Stimulated activated CD8-positive, alpha-beta memory T cell treated with anti-CD3 and anti-CD28 coated beads, Interleukin-2, amount 100 ng/mL, for 48 hours (primary cell): ENCODE measurements at places on chromosomes 1 and 21.

- DNase-seq, result no peak
Observed at GRCh38 chr1:227318853-227319607, 738 bp upstream of the CDC42BPA start.

DNA sequence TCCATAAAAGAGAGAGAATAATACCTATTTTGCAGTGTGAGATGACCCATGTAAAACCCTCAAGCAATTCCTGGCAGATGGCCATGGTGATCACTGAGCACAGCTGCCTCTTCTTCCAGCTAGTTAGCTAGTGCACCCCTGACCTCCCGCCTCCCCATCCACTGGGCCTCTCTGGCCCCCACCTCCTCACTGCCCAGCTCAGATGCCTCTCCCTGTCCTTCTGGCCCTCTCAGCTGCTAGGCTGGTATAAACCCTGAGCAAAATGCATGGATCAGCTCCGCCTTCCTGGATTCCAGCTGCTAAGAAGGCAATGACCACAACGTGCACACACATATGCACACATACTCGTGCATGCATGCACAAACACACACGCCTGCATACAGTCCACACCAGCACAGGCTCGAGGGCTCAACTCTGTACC is 117.2 kb downstream of the DMRTB1 start:
- DNase-seq, result no peak

GRCh38 chr1:230012741-230013140 is 54.3 kb upstream of the GALNT2 start:
- no peak for DNase-seq

DNA sequence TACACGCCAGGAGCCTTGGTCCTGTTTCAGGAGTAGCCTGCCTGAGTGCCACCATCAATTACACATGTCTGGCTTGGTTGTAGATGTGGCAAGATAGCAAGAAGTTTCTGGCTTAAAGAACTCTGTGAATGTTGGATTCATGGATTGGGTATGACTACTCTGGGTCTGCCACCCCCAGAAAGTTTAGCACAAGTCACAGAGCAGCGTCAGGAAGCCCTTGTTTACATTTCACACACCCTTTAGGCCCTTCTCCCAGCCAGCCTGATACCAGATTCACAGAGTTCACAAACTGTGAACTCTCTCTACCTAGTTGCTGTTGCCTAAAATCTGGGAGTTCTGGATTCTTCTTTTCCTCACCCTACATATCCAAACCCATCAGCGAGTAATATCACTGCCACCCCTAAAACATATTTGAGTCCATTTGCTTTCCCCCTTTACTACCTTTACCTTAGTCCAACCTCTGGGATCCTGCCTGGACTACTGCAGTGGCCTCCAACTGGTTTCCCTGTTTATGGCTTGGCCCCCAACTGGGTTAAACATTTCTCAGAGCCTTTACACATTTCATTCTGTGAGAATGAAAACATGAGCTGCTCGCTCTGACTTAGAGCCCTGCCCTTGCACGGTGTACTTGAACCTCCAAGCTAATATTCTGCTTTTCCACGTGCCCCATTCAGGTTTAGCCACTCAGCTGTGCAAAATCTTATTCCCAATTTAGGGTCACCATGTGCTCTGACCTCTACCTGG is 4.1 kb upstream of the CCDC24 start:
- no peak for DNase-seq

DNA sequence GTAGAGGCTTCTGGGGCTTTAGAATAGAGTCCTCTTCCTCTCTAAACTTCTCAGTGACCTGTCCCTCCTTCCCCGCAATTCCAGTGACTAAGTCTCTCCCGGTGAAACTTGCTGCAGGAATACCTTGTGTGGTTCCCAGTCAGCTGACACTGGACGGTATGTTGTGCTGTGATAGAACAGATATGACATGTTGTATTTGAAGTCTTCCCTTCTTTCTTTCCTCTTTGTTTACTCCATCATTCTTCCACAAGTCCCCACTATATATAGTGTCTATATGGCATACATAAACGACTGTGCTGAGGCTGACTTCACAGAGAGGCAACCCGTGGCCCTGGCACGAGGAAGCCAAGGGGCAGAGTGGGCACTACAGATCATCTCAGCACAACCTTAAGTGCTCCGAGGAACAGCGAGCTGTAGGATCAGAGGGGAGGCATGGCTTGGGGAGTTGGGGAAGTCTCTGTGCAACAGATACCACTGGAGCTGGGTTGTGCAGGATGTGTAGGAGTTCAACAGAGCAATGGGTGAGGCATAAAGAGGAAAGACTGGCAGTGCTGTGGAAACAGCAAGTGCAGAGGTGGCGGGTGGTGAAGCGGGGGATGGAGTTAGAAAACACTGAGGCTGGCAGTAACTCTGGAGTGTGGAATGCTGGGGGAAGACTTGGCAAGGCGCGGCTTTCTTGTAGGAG is 237.8 kb downstream of the TRABD2B start:
- DNase-seq, result no peak
